ENCODE measurements at places on chromosomes 5 and 9.

DNA sequence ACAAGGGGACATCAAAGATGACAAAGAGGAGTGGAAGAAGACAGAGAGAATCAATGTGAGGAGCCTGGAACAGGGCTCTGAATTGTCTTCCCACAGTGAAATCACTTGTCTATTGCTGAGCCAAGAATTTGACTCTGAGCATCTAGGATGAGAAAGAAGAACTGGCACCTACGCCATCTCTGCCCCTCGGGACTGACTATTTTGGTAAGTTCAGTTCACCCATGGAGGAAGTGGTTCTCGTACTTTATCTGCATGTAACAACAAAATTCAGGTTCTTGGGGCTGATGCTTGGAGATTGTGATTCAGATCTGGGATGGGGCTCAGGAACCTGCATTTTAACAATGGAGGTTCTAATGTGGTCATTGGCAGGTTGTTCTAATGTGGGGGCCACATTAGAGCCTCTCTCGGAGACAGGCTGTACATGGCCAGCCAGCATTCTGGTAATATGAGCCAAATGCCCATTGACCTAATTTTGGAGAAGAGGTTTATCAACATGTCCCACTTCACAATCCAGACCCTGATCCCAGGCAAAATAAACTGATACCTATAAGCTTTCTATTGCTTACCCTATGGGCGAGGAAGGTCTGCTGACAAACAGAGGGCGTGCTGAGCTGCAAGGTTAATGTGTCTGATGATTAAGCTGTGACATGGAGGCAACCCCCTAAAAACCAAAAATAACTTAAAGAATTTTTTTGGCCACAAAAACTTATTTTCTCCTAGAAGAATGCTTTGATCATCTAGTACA lies 2.7 kb upstream of the IL12B start:
- DNase-seq: no peak

DNA sequence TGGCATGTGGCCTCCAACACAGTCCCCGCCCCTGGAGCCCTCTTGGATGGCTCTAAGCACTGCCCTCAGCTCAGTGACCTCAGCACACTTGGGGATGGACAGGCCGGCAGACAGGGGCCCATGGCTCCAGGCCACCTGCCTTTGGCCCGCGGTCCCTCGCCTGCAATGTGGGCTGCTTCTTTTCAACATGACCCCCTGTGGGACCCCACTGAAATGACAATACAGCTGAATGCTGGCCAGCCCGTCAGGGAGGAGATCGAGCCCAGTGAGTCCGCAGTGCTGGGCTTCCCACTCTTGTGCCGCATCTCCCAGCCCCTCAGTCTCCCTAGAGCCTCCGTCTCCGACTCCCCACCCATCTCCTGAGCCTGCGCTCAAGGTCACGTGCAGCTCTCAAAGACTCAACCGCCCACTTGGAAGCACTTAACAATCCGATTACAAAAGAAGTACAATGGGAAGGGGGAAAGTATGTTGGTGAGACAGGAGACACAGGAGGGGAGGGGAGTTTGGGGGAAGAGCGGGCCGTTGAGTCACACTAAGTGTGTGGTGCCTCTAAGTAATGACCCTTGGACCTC lies 238.9 kb downstream of the HSPA4 start:
- DNase-seq: no peak

GRCh38 chr5:135058331-135058732 lies 24.3 kb upstream of the PITX1 start:
- no peak for DNase-seq

- DNase-seq: no peak
Measured at GRCh38 chr5:158756871-158757270, 342.8 kb downstream of the EBF1 start.

DNA sequence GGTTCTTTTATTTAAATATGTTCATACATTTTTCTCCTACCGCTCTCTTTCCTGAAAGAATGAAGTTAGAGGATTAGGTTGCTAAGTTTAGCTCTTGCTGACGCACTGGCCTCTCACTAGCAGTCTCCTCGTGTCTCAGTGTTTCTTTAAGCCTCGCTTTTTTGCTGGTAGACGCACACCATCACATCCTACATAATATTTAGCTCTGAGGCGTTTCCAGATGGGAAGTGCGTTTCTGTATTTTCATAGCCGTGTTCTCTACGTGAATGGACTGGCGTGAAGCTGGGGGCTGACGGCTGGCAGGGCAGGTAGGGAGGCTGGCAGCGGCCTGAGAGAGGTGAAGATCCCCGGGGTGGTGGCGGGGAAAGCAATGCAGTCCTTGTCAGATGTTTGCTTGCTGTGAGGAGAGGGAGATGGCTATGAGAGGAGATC lies 79.2 kb upstream of the SPRY4 start:
- DNase-seq: no peak

GRCh38 chr9:122053064-122053463 lies 40.0 kb downstream of the TTLL11 start:
- no peak for DNase-seq

DNA sequence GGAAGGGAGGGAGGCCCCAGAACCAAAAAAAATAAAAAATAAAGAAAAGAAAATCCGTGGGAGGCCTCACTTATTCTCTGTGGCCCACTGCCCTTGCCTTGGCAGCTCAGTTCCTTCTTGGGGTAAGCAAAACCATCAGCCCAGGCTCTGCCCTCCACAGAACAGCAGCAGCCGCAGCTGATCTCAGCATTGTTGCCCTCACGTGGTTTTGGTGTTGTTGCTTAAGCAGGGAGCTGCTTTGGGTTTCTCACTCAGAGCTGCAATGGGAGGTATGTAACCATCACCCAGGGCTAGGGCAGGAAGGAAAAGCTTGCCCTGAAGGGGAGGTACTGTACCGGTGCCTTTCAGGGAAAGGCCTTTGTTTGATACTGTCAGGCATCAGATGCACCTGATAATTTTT lies 374.7 kb upstream of the WWC1 start:
- DNase-seq: no peak

- DNase-seq: no peak
Measured at GRCh38 chr5:39520232-39520572, 95.4 kb upstream of the DAB2 start.

DNA sequence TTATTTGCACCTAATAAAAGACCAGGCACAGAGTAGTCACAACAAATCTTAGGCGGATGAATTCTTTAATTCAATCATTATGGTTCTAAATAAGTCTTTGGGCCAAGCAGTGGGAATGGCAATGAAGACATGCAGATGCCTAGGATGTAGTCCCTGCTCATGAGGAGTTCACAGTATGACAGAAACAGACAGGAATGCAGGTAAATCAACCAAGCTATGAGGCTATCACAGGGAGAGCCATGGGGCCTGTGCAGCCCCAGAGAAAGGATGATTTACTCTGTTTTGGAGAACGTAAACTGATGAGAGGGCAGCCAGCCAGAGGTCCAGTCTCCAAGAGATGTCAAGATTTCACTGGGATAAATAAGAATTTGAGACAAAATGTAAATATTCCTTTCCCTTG lies 129.4 kb downstream of the TRIM32 start:
- no peak for DNase-seq

DNA sequence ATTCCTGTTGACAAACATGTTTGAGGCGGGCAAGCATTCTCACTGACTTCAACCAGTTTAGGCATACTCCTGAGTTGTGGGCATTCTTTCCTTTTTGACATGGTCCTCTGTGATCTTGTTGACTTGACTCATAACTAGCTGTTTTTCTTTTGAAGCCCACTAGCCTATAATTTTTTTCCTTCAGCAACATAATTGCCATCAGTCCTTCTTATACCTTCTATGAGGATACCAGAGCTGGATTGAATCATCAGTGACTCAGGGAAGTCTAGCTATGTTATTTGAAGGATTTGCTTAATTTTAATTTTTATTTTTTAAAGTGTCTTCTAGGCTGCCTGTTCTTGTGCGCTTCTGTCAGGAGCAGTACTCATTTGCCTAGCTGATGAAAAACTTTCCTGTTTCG lies 259.5 kb downstream of the NR3C1 start:
- no peak for DNase-seq

DNA sequence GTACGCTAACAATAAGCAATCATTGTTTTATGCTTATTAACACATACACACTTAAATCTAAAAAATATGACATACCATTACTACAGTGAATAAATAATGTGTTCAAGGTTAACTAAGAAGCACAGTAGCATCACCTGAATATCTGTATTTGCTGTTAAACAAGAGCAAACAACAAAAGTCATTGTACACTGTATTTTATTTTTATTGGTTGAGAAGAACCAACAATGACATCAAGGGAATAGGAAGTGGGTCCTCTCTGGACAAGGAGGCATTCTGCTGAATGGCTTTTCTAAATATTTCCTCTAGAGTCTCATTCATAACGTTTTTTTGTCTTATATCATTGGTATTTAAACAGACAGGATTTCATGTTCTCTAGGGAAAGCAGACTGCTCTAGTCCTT lies 460.4 kb downstream of the CDH9 start:
- DNase-seq: no peak

- DNase-seq: no peak
Measured at GRCh38 chr5:86765778-86766502, 148.2 kb downstream of the COX7C start.

- DNase-seq: no peak
Measured at GRCh38 chr9:81123526-81123925, 565.8 kb downstream of the TLE1 start.

DNA sequence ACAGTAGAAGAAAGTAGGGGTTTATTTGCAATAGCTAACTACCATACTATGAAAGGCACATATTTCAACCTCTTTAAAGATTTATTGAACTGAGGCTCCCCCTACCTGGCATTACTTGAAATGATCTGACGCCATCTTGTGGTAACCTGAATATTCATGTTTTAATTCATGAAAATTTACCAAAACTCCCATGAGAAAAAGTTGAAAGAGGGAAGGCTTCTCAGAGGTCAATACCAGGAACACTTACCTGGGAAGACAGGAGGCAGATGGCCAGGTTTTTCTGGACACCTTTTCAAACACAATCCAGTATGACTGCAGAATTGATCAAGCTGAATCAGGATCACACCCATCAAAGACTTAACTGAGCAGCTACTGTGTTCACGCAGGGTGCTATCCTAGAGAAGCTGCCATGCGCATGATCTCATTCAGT lies 9.4 kb downstream of the PRELID2 start:
- DNase-seq: no peak

DNA sequence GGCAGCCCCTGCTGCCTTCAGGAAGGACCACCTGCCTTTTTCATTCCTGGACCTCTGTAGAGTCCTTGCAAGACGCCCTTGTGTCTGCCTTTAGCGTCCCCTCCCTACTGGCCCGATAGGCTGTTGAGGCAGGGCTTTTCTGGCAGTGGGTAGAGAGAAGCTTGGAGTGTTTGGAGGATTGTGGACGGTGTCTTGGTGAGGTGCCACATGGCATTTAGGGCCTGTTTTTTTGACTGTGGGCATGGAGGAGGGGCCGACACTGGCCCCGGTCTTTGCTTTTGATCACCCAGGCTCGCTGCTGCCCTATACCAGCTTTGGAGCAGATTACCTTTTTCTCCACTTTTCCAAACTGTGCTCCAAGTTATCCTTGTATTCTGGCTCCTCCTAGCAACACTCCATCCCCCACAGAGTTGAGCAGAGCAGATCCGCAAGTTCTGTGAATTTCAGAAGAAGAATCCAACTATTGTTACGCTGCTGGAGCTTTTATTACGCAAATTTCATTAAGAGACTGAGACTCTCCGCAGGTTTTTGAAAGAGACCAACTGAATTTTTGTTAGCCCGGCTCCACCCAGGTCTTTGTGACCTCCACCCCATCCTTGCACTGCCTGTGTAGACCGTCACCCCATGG lies 34.8 kb upstream of the PRDM12 start:
- no peak for DNase-seq

DNA sequence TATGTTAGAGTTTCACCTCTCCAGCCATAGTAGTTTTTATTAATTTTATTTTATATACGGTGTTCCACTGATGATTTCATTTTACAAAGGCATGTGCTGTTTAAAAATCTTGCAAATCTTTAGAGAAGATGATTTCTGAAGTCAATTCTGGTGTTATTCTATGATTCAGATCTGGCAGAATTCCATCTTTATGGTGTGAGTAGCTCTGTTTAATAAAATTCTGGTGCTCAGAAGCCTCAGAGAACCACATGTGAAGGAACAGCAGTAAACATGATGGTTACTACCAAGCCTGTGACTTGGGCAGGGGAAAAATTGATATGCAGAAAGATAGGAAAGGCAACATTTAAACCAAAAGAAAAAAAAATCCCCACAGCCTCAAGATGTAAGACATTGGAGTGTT lies 299.7 kb downstream of the NPR3 start:
- DNase-seq: no peak

DNA sequence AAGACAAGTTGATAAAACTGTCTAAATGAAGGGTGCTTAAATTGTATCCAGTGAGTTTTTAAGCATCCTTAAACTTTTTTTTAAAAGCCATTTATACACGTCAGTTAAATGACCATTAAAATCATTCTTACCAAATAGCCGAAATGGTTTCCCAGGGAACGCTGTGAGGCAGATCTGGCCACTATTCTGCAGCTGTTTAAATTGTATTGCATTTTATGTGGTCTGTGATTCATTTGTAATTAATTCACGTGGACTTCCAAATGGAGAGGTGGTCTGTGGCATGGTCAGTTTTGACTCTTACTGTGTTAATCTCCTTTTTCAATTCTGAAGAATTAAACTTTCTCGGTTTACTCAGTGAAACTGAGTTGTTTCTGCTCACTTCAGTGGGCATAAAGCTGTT lies 113.7 kb upstream of the OTULINL start:
- DNase-seq: no peak

DNA sequence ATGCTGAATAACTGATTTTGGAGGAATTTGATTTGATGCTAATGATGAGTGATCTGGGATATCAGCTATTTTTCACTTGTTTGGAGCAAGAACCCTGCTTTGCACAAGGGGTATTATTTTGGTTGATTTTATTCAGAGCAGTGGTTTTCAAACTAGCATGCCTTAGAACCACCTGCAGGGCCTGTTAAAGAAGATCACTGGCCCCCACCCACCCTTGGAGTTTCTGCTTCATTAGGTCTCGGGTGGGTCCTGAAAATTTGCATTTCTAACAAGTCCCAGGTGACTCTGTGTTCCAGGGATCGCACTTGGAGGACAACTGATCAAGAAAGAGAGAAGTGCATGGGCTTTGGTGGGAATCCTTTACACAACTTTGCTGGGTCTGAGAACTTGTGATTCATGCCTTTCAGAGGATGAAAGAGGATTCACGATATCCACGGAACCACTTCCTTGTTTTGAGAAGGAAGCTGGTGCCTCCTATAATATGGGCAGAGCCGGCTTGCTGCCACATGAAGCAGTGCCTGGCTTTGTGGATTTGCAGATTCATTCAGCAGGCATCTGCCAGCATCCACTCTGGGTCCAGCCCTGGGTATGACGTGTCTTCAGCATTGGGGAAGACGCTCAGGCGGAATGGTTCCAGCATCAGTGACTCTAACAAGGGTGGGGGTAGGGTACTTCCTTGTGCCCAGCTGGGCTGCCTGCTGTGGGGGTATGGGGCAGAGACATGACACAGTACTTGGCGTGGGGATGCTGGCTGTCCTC lies 106.6 kb upstream of the PITX1 start:
- DNase-seq: no peak

DNA sequence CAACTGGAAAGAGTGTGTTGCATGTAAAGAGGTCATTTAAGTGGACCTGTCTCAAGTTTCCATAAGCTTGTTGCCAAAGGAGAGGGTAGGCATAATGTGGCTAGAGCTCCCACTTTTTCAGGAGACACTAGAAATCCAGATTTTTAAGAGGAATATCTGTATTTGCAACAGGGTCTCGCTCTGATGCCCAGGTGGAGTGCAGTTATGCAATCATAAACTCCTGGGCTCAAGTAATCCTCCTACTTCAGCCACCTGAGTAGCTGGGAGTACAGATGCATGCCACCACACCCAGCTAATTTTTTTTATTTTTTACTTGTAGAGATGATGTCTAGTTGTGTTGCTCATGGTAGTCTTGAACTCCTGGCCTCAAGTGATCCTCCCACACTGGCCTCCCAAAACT lies 183.5 kb downstream of the NIPBL start:
- DNase-seq: no peak

- no peak for DNase-seq
Measured at GRCh38 chr5:6309949-6310348, 68.4 kb downstream of the MED10 start.
